ENCODE measurements at places on chromosomes 2 and 18.
A peak's percentile ranks its signal among the peaks of the same experiment; 100 is the strongest.

GRCh38 chr18:51503351-51503750, 305.9 kb upstream of the MEX3C start:
- DNase-seq = no peak

- no peak for DNase-seq
Observed at GRCh38 chr2:172783165-172783898, 47.7 kb downstream of the RAPGEF4 start.

GRCh38 chr2:42046819-42047487, 868 bp upstream of the PKDCC start:
- no peak for DNase-seq

DNA sequence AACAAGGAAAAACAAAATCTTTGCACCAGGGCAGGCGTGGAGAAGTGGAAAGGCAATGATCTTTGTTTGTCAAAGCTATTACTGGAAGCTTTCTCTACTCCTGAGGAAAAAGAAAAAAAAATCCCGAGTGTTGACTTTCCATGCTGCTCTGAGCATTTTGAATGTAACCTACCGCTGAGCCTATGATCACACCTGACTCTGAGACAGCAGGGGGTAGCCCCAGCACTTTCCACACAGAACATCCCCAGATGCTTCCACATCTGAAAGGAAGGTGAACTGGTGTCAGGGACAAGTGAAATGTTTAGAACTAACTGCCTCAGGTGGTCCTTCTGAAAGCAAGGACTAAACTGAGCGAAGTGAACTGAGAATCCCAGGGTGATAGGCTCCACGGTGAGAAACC, 1315.1 kb upstream of the DDX18 start:
- no peak for DNase-seq

DNA sequence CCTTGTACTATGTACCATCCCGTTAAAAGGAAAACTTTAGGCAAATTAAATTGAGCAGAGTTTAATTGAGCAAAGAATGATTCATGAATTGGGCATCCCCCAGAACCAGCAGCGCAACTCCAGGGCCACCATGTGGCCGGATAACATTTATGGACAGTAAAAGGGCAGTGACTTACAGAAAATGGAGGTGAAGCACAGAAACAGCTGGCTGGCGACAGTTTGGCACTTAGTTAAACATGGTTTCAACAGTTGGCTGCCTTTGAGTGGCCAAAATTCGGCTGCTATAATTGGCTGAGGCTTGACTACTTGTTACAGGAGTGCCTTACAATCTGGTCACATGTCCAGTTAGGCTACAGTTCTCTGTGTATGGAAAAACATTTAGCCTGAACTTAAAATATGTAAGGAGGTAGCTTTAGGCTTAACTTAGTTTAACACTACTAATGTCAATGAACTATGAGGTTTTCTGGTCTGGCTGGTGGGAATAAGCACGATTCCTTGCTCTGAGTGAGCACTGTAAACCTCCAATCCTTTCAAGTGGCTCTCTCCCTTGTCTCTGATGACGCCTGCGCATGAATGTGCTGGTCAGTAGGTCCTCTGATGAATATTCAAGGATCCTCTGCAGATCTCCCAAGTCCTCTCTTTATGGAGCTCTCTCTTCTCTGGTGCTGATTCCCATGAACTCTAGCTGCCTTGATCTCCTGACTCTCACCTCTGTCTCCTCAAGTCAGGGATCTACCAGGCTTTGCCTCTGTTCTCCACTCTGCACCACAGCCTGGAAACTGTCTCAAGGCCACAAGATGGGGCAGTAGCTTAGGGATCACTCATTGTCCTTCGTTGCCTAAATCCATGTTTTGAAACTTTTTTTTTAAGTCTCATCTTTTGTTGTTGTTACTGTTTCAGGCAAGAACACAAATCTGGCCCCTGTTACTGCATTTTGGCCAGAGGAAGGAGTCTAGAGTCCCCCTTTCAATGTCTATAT, 24.4 kb upstream of the RAB31 start:
- DNase-seq = no peak

GRCh38 chr2:227889336-227889735, 17.9 kb downstream of the DAW1 start:
- DNase-seq = no peak

DNA sequence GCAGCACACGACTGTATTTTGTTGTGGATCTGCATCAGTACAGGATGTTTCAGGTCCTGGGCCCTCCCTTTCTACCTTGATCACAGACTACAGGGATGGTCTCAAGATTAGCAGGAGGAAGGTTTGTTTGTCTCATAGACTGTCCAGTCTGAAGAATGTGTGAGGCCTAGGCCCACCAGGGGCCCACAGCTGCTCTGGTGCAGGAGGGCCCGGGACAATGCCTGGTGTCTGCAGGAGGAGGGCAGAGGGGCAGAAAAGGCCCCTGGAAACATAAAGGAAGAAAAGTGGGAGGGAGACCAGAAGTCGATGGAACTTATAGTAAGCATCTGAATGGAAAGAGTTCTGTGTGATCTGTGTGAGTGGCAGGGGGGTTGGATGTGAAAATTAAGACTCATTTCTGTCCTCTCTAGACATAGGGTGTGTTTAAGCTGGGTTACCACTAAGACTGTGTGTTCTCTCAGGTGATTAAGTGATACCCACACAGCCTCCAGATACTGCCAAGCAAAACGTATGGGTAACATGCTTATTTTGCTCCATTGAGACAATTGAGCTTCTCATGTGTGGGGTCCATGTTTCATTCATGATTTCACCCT, 33.4 kb upstream of the LPIN2 start:
- no peak for DNase-seq

- DNase-seq = no peak
Observed at GRCh38 chr18:50424877-50425690, 50.2 kb downstream of the SKA1 start.

GRCh38 chr2:41784496-41784895, 263.3 kb upstream of the PKDCC start:
- DNase-seq = no peak

GRCh38 chr2:237692601-237693290, 65.4 kb downstream of the LRRFIP1 start:
- peak; percentile 47 for DNase-seq

GRCh38 chr2:128436479-128437203, 118.0 kb upstream of the HS6ST1 start:
- no peak for DNase-seq

DNA sequence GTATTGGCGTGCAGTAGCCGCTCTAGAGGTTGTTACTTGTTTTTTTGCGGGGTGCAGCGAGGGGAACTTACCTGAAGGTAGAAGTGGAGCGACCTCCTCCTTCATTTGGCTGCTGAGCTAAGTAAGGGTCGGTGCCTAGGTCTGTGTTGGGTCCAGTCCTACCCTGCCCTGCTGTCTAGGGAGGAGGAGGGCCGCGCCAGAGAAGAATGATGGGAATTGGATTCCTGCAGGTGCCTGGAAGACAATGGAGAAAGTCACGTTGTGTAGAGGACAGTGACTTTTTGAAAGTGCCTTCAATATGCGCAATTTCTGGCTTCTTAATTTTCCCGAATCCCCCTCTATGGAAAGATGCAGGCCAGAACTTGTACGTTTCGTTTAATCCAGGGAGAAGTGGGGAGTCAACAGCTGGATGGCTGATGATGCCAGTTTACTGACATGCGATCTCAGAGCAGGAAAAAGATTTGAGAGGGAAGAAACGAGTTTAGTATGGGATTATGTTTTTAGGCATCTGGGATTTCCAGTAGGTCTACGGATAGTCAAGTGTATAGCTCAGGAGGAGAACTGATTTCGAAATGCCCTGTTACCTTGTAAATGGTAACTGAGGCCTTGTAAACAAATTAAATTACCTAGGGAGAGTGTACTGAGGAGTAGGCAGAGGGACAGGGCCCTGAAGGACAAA, 653 bp downstream of the MRPS9 start:
- DNase-seq = no peak

GRCh38 chr2:150491943-150492342, 4.5 kb upstream of the RND3 start:
- no peak for DNase-seq

DNA sequence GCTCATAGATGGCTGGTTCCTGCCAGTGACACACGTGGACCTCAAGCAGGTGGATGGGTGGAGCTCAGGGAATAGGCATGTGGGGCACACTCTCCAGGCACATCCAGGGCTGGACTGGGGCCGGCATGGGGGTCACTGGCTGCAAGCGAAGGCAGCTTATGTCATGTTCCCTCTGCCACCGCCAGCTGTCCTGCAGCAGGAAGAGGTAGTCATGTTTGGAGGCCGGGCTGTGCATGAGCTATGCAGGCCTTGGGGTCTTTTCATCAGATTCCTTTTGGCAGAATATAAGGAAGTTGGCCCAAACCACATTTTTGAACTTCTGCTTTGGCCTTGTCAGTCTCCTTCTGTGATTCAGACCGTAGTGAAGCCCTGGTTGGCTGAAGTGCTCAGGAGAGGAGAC, 61.5 kb downstream of the AGAP1 start:
- DNase-seq = no peak

DNA sequence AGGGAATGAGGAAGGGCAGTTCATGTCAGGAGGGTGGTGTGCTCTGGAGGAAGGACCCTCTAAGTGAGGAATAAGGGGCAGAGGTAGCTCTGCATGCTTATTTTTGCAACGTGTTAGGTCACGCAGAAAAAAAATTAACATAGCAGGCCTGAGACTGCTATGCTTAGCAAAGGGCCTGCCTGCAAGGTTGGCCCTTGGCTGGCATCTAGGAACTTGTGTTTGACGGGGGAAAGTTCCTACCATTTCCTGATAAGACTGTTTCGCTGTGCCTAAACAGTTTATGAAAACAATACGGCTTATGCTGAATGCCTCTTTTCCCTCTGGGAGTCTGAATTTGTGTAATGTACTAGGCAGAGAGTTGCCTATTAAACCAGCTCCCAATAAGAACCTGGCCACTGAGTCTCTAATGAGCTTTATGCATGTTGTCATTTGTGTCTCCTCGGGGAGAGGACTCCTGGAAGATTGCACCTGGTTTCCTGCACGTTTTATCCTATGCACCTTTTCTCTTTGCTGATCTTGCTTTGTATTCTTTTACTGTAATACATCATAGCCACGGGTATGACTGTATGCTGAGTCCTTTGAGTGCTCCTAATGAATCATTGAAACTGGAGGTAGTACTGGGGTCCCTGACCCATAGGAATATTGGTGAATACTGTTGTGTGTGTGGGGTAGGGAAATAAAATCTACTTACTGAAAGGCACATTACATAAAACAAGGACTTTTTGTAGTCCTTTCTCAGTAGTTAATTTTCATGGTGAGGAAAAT, 169.0 kb downstream of the PRPF40A start:
- peak; percentile 34 for DNase-seq

GRCh38 chr2:120310136-120310535, 35.8 kb upstream of the INHBB start:
- peak; percentile 91 for DNase-seq

DNA sequence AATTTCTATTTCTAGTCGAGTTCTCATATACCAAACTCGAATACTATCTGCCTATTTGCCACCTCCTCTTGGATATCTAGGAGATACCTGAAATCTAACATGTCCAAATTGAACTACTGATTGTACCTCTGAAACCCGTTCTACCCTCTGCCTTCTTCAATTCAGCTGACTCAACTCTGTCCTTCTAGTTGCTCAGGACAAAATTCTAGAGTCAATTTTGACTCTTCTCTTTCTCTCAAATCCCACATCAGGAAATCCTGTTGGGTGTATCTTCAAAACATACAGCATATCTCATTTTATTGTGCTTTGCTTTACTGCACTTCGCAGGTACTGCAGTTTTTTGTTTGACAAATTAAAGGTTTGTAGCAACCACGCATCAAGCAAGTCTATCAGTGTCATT, 137.8 kb downstream of the ZAP70 start:
- no peak for DNase-seq

DNA sequence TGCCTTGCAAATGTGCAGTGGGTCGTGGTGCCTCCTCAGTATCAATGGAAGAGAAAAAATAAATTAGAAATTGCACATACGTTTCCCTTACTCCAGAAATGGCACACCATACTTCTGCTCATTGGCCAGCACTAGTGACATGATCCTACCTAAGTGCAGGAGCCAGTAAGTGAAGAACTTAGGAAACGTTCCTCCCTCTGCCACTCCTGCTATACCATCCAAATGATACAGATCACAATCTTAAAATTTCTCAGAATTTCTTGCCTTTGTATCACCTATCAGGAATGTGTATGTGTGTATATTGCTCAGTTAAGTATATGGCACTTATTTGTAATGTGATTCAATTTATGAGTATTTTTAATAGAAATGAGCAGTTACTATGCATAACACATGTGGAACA, 237.0 kb upstream of the UBE2E3 start:
- no peak for DNase-seq

DNA sequence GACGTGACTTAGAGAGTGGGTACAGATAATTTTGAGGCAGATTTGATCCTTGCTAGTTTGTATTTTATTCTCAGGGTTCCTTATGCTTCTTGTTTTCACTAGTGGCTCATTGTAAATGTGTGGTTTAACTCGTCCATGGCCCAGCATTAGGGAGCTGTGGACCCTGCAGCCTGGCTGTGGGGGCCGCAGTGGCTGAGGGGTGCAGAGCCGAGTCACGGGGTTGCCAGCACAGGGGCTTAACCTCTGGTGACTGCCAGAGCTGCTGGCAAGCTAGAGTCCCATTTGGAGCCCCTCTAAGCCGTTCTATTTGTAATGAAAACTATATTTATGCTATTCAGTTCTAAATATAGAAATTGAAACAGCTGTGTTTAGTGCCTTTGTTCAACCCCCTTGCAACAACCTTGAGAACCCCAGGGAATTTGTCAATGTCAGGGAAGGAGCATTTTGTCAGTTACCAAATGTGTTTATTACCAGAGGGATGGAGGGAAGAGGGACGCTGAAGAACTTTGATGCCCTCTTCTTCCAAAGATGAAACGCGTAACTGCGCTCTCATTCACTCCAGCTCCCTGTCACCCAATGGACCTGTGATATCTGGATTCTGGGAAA, 269.9 kb downstream of the MYT1L start:
- no peak for DNase-seq

DNA sequence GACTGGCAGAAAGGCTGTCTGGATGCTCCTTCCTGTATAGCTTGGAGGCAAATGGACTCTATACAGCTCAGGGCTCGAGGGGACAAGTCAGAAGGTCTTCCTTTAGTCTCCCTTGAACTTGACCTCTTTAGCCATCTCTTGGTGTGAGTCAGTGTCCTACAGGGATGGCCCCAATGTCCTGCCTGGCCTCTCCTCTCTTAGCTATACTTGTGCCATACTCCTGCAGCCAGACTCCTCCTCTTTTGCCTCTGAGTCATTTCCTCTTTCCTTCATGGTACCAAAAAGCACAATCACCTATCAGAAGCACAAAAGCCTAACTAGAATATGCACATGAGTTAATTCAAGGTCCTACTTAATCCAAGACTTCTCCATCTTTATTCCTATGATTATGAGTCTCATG, 112.7 kb downstream of the XRCC5 start:
- DNase-seq = no peak

- DNase-seq = no peak
Observed at GRCh38 chr2:150472511-150472899, 15.0 kb downstream of the RND3 start.

- peak; percentile 60 for DNase-seq
Observed at GRCh38 chr2:167424803-167425755, 536.8 kb downstream of the XIRP2 start.

GRCh38 chr18:48815581-48816324, 135.0 kb downstream of the SMAD7 start:
- no peak for DNase-seq

GRCh38 chr2:72116081-72116533, 31.6 kb downstream of the CYP26B1 start:
- DNase-seq = no peak

GRCh38 chr2:40048506-40048905, 269.4 kb upstream of the THUMPD2 start:
- no peak for DNase-seq

- DNase-seq = peak; percentile 50
Observed at GRCh38 chr2:72124376-72124775, 23.3 kb downstream of the CYP26B1 start.
